Stimulated activated CD8-positive, alpha-beta memory T cell treated with anti-CD3 and anti-CD28 coated beads, Interleukin-4, amount 100 ng/mL, for 4 hours (primary cell): ENCODE measurements at places on chromosomes 16 and 17.

DNA sequence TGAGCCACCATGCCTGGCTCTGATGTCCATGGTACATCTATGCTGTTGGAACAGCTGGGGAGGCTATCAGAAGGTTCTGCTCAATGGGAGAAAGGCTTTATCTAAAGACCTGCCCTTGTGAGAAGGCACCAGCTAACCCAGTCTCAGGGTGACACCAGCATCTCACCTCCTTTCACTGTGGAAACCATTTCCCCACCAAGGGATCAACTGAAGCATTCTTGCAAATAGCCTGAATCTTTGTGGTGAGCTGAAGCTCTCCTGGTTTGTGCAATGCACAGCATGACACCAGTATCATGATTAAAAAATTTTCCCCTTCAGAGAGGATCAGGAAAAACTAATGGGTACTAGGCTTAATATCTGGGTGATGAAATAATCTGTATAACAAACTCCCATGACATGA, 5.1 kb downstream of the CCL18 start:
- DNase-seq: no peak

DNA sequence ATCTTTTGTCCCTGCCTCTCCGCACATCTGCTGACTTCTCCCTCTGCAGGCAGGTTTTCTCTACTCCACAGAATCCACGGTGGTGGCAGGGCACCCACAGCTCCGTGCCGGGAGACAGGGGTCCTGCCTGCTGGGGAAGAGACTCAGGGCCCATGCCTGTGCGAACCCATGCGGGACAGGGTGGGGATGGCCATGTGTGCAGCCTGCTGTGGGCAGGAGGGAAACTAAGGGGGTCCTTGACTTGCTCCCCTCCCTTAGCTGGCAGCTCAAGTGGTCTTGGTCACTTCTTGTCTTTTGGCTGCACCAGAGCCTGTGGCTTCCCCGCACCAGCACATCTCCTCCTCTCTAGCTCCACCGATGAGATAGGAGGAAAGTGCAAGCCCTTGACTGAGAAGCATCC, 69.8 kb downstream of the SLC5A11 start:
- no peak for DNase-seq

DNA sequence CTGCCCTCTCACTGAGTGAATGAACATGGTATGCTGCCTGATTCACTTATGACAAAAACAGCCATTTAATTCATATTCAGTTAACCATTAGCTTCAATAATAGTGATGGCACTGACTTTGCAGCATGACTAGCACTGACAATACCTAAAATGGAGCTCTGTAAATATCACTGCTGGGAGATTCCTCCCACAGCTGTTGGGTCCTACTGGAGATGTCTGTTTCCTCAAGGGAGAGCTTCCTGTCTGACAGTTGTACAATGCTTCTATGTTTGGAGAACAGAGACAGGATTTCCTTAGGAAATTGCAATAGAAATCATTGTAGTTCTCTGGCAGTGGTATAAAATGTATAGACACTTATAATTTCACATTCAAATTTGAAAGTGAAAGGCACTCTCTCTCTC, 695.9 kb upstream of the CDH8 start:
- DNase-seq: no peak

GRCh38 chr16:7548796-7549318, 216.2 kb downstream of the RBFOX1 start:
- DNase-seq: no peak

DNA sequence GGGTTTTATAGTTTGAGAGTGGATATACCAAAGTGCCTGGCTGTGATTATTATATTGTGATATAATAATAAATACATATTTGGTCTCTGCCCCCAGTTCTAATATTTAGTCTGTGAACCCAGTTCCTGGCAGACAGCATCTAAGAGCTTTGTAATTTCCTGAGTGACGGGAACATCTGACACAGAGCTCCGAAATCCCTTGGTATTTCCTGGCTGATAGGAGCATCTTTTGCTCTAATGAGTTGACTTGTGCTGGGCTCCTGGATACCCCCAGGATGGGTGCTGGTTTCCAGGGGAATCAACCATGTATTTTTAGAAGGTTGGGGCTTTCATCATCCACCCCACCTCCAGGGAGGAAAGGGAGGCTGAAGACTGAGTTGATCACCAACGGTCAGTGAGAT, 187.3 kb downstream of the CDH13 start:
- no peak for DNase-seq
